ENCODE measurements at places on chromosomes 11 and 22. TPM values are rescaled to one million over a fixed set of nuclear protein-coding genes. Genes with fewer than 3 reads are reported as not detected.

- DNase-seq = no peak
Measured at GRCh38 chr22:28951530-28951929, 68.2 kb downstream of the ZNRF3 start.

DNA sequence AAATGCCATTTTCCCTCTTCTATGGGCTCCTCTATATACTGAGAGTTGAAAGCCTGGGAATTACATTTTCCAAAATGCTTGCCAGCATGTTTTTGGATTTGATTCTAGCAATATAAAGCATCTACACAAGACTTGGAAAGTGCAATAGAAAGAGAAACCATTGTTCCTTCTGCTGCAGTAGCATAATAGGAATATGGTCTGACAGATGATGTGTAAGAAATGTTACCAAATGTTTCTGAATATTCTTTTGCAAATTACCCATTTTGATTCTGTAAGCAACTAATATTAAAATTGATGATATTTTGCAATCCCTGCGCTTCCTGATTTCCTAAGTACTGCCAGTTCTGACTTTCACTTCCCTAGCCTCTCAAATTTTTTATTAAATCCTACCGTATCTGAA is 61.6 kb downstream of the CASP12 start:
- DNase-seq = peak; percentile 28

- no peak for DNase-seq
Measured at GRCh38 chr11:126725043-126725442, 275.5 kb downstream of the KIRREL3 start.

DNA sequence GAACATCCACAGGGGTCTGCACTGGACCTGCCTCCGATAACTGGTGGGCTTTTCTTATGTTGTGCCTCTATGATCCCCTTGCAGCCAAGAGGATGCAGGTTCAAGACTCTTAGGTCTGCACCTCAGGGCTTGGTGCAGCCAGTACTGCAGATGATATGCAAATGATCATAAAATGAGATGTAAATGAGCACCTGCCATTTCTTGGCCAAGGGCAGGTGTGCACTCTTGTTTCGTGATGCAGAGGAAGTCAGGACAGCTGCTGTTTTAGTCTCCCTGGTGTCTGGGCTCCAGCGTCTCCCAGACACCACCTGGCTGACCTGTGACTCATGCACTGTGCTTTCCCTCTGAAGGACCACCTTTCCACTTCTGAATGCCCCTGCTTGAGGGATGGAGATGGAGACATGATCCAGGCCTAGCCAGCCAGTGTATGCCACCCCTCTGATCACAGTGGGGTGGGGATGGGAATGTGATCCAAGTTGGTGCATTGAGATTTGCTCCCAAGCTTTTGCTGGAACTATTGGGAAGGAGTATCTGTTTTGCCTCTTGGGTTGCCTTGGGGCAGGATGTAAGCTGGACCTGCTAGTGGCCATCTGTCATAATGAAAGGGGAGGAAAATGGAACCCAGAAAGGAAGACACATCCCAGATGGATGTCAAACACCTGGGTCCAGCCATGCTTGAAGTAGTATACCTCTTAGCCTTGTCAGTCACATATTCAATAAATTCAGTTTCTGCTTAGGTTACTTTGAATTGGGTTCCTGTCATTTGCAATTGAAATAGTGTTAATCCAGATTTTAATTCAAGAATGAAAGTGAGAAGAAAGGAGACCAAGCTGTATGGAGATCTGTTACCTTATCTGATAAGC is 3.3 kb upstream of the KCNJ11 start:
- DNase-seq = no peak

The FKBP2 gene
- 48.4 TPM for total RNA-seq

The PATE4 gene
- not detected for total RNA-seq

The DDI1 gene
- not detected for total RNA-seq

DNA sequence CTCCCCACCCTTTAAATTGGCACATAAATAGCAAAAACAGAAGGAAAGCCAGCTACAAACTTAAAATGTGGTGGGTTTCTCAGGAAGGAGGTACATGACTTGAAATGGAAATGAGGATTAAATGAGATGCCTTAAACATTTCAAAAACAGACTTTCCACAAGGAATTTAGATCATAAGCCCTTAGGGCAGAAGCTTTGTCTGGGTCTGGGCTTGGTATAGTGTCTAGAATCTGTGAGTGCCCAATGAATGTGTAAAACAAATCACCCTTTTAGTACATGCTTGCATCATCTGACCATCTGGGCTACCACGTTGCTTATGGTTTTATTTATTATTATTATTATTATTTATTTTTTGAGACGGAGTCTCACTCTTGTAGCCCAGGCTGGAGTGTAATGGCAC is 37.1 kb upstream of the CREB3L1 start:
- DNase-seq = no peak

- no peak for DNase-seq
Measured at GRCh38 chr11:10371926-10372641, 67.2 kb downstream of the ADM start.

GRCh38 chr11:2996976-2997375 is 4.8 kb upstream of the NAP1L4 start:
- DNase-seq = no peak

GRCh38 chr11:3817181-3817800 is 8.9 kb downstream of the PGAP2 start:
- no peak for DNase-seq

The HSPB2 gene
- total RNA-seq = not detected

- peak; percentile 32 for DNase-seq
Measured at GRCh38 chr22:31754813-31755212, 994 bp downstream of the DEPDC5 start.

GRCh38 chr11:68142028-68142412 is 20.8 kb upstream of the CHKA start:
- peak; percentile 85 for DNase-seq

DNA sequence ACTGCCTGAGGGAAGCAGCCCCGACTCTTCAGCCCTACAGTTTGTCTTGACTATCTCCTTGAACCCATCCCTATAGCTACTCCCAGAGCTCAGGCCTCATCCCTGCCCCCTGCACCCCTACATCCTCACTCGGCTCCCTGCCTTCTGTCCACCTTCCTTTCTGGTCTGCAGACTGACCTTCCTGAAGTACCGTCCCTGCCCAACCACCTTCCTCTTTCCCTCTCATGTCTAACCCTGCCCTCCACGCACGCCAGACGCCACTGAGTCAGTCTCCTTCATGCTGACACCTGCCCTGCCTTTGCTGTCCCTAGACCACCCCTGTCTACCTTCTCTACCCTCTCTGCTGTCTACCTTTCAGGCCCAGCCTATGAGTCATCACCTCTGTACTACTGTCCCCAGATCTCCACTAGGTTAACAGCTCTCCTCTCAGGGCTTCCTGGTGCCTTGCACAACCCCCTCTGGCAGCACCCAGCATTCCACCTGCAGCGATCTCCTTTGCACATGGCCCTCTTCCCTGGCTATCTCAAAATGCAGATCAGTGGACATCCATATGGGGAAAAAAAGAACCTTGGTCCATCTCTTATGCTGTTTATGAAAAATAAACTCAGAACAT is 8.9 kb downstream of the KCTD21 start:
- no peak for DNase-seq

The SPTY2D1 gene
- total RNA-seq = 23.3 TPM

DNA sequence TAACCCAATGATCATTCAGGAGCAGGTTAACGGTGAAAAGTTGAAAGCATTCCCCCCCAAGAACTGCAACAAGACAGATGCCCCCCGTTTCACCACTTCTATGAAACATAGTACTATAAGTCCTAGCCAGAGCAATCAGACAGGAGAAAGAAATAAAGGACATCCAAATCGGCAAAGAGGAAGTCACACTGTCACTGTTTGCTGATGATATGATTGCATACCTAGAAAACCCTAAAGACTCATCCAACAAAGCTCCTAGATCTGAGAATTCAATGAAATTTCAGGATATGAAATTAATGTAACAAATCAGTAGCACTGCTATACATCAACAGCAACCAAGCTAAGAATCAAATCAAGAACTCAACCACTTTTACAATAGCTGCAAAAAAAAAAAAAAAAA is 32.8 kb downstream of the PIWIL3 start:
- DNase-seq = no peak

The SYNGR1 gene
- total RNA-seq = 9.3 TPM

The TMEM132A gene
- total RNA-seq = 8.4 TPM

The DEFB131B gene
- total RNA-seq = not detected

GRCh38 chr11:96680211-96681018 is 290.6 kb downstream of the JRKL start:
- DNase-seq = no peak

- DNase-seq = no peak
Measured at GRCh38 chr11:2691991-2692875, 7.6 kb downstream of the KCNQ1OT1 start.
